Amniotic epithelial cell (primary cell): ENCODE measurements at places on chromosomes 16 and 17.

GRCh38 chr16:22321340-22322001 is 24.3 kb downstream of the POLR3E start:
- DNase-seq, result peak; percentile 72

GRCh38 chr17:72474719-72475477 is 354.1 kb downstream of the SOX9 start:
- DNase-seq, result no peak

DNA sequence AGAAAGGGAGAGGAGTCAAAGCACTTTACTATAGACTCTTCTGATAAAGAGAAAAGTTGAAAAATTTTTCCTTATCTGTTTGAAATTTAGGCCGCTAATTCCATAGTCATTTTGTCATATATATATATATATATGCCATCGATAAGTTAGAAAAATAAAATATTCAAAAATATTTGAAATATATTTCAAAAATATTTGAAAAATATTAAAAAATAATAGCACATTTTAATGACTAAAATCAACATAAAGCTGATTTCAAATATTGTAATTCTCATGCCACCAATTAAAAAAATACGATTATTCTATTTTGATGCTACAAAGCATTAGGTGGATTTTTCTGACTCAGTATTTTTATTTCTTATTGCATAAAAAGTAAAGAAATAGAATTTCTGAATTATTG is 87.1 kb downstream of the KIF2B start:
- no peak for DNase-seq

- peak; percentile 83 for DNase-seq
Observed at GRCh38 chr17:61139219-61139618, 260.4 kb upstream of the TBX2 start.

GRCh38 chr17:81631482-81631881 is 5.4 kb downstream of the NPLOC4 start:
- DNase-seq, result no peak

- no peak for DNase-seq
Observed at GRCh38 chr16:85419503-85420408, 193.4 kb upstream of the GSE1 start.
